ENCODE measurements at places on chromosomes 5 and 9. TPM values are rescaled to one million over a fixed set of nuclear protein-coding genes. Genes with fewer than 3 reads are reported as not detected.

ADCY2 gene
- total RNA-seq: under 0.01 TPM

ZNF300 gene
- total RNA-seq: 3.6 TPM

NUTM2G gene
- not detected for total RNA-seq

IFNA2 gene
- not detected for total RNA-seq

OLFML2A gene
- 89.3 TPM for total RNA-seq

PCDHGA1 gene
- 0.13 TPM for total RNA-seq

FBXL7 gene
- 16.7 TPM for total RNA-seq

PLPP1 gene
- total RNA-seq: 34.6 TPM

FAM221B gene
- total RNA-seq: not detected

C1QTNF3 gene
- total RNA-seq: 0.64 TPM

TSSK1B gene
- 0.26 TPM for total RNA-seq

NMRK1 gene
- total RNA-seq: 13.8 TPM

BSPRY gene
- 0.26 TPM for total RNA-seq

FSTL4 gene
- 0.26 TPM for total RNA-seq

OTULINL gene
- 4.8 TPM for total RNA-seq
